Naive thymus-derived CD4-positive, alpha-beta T cell (primary cell): ENCODE measurements at places on chromosomes 3 and 15.

DNA sequence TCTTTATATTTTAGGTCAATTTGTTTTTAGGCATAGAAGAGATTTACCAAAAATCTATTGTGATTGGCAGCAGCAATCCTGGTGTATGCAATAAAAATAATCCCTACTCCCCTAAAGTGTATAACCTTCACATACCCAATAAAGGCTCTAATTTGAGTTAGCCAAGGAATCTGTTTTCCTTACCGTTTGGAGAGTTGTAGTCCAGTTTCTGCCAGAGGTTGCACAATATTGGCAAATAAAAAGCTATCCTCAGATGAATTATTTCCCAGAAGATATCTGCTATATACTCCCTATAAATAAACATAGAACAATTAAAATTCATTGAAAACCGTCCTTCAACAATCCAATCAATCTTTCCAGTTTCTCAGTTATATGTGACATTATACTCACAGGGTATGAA lies 31.1 kb downstream of the ACKR4 start:
- DNase-seq = no peak

DNA sequence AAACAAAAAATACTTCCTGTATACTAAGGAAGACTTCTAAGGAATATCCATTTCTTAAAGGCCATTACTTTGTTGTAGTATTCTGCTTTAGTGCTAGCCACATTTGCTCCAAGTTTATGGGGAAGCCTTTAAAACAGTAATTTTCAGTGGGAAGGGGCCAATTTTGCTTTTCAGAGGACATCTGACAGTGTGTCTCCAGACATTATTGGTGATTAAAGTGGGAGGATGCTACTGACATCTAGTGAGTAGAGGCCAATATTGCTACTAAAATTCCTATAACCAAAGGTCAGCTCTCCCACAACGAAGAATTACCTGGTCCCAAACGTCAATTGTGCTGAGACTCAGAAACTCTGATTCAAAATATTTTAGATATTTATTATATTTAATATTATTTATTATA lies 24.8 kb downstream of the SLC28A2 start:
- DNase-seq = peak; percentile 12

DNA sequence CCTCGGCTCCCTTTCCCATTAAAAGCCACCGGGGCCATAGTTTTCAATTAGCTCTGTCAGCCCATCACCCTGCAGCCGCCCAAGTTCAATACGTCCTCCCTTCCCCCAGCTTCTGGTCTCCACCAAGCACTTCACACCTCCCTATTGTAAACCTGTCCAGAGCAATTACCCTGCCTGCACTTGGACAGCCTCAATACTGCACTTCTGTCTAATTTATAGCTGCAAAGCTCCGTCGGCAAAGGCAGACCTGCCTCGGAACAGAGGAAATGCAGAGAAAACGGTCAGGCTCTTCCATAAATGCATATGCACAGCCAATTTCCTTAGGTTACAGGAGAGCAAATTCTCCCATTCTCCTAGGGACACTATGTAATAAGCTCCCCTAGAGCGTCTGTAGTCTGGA lies 21.9 kb downstream of the LRIG1 start:
- no peak for DNase-seq

- DNase-seq = no peak
Measured at GRCh38 chr3:88137836-88138235, 11.9 kb upstream of the C3orf38 start.

DNA sequence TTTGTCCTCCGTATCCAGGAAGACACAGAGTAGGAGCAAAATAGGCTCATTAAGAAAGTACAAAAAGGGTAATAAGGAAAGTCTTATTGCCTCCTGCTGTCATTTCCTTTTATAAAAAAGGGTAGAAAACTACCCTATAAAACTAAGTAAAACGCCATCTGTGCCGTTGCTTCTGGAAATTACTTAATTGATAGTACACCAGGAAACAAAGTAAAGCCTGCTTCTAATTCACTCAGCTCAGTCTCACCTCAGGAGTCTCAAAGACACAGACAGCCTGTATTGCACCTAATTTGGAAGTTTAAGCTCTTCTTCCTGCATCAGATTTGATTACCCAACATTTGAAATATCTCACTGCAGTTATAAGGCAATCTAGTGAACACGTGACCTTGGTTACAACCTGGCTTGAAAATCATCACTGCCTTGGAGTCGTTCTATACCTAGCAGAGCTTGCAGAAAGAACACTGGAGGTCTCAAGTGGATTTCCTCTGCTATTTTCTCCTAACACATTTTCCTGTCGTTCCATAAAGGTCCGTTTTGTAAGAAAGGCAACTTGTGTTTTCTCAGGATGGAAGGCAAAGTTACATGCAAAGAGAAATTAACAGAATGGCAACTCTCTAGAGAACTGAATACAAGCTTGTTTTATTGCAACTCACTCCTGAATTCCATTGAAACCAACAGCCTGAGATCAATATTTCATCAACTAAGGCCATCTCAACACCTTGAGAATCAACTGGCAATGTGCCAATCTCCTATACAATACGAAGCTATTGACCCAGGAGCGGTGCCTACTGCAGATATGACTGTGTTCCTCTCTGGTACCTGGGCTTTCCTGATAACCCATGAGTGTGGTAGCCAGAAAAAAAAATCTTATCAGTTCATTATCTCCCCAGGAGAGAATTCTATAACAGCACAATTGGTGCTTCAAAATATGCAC lies 203.3 kb upstream of the LMCD1 start:
- DNase-seq = no peak

DNA sequence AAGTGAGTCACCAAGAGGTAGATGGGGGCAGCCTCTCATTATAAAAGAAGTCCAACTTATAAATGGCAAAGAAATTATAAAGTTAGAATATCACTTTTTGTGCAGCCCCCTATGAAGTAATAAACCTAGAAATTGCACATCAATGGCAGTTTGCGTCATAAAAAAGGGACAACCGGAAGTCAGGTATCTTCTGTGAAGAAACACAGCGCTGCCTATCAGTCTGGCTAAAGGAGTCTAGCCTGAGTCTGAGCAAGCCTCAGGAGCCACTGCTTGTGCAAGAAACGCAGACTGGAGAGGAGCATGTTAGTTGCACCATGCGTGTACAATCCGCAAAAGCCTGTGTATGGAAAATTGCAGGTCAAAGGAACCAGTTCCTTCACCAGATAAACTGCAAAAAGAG lies 178.4 kb downstream of the ARRDC4 start:
- no peak for DNase-seq

- DNase-seq = no peak
Measured at GRCh38 chr3:18474202-18474601, 49.1 kb upstream of the SATB1 start.

DNA sequence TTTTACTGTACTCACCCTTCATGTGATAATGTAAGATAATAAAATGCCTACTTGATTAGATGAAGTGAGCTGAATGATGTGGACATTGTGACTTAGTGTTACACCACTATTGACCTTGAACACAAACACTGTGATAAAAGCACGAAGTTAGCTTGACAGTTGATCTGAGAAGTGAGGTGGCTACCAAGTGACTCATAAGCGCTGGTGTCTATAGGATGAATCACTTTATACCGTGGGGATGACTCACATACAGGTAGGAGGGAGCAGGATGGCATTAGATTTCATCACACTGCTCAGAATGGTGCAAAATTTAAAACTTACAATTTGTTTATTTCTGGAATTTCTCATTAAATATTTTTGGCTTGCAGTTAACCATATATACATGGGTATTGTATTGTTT lies 174.7 kb upstream of the CNTN3 start:
- DNase-seq = no peak

DNA sequence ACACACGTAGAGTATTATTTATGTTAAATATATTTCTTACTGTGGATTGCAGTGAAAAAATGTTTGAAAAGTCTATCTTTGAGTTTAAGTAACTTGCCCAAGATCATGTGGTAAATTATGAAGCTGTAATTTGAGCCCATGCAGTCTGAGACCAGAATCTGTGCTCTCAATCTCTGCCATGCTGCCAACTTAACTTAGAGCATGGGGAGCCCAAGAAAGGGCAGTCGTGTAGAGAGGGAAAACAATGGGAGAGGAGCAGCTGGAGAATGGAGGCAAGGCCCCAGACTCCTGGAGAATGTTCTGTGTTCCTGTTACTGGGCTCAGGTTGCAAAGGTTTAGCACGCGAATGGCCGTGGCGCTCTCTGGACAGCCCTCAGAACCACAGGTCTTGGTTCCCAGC lies 311.6 kb upstream of the RASGRP1 start:
- DNase-seq = no peak

DNA sequence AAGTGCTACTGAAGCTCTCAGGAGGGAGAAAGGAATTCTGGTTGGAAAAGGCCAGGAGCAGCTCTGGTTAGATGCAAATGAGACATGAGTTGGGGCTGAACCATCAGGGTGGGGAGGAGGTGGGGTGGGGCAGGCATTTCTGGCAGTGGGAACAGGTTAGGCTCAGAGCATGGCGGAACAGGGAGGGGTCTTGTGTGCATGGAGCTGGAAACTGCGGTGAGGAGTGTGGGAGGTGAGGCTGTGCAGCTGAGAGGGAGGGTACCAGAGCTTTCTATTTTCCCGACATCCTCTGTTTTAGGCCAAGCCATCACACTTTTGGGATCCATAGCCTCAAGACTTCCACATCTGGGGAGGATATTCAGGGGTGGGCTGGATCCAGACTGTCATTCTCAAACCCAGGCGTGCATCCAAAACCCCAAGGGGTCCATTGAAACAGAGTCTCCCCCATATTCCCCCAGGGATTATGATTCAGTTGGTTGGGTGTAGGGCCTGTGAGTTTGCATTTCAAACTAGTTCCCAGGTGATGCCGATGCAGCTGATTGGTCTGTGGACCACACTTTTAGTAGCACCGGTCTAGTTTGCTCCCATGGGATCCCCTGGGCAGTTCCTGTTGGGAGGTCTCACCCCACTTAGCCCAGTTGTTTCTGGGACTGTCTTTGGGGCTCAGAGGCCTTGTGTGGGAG lies 100.9 kb upstream of the TLE3 start:
- no peak for DNase-seq

DNA sequence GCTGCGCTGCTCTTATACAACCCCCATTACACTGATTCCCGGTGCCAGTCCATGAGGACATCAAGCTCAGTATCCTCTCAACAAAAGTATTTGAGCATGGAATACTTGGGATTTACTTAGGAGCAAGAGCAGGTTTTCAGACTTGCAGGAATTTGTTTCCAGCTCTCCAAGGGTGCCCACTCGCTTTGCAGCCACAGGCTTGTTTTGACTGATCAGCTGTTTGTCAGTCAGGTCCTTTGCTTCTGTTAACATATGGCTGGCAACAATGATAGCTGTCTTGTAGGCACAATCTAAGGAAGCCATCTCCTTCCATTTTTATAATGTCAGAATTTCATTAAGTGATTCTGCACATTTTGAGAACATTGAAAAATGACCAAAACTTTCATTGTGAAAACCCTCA lies 38.2 kb upstream of the MCF2L2 start:
- no peak for DNase-seq

- no peak for DNase-seq
Measured at GRCh38 chr3:160106905-160107861, 118.0 kb upstream of the C3orf80 start.

- no peak for DNase-seq
Measured at GRCh38 chr3:194638991-194639605, 5.9 kb upstream of the TMEM44 start.

DNA sequence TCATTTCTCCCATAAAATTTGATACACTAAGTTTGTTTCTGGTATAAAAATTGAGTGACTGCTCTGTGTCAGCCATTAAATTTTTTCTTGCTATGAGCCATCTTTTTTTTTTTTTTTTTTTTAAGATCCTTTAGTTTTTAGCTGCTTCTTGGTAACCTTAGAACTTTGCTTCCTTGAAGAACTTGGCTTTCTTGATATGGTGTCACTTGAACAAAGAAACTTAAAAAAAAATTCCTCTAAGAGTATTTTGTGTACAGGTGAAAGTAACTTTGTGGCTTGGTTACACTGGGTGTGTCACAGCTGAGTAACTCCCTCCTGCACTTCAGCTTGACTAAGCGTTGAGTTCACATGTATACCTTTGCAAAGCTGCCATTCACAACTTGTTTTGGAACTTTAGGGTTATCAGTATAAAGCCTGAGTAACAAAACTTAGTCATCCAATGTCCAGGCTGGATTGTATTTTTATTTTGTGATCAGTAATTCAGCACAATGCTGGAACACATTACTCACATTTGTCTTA lies 6.5 kb downstream of the CHD2 start:
- peak; percentile 45 for DNase-seq

GRCh38 chr15:45657764-45658545 lies 23.1 kb downstream of the SQOR start:
- DNase-seq = no peak

- no peak for DNase-seq
Measured at GRCh38 chr15:70947351-70948335, 55.0 kb downstream of the LRRC49 start.

DNA sequence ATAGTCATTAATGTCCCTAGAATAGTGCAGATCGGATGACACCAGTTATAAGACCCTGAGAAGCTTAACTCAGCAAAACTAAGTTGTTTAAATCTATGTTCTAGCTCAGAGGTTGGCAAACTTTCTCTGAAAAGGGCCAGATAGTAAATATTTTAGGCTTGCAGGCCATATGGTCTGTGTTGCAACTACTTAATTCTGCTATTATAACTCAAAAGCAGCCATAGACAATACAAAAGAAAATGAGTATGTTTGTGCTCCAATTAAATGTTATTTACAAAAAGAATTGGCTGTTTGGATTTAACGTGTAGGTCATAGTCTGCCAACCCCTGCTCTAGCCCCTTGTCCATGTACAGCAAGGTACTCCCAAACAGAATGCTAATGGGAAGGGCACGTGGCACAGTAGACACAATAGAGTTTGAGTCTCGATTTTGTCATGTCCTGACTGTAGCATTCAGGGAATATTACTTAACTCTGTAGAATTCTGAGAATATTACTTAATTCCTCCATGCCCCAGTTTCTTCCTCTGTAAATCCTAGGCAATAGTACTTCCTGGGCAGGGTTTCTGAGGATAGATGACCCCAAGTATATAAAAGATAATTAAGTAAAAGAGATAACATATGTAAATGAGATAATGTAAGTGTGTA lies 70.5 kb upstream of the ATP2C1 start:
- DNase-seq = no peak

GRCh38 chr3:38224357-38224756 lies 41.3 kb upstream of the SLC22A13 start:
- DNase-seq = no peak

GRCh38 chr3:150299201-150299600 lies 108.9 kb upstream of the TSC22D2 start:
- no peak for DNase-seq

GRCh38 chr3:115784739-115785536 lies 161.6 kb downstream of the GAP43 start:
- no peak for DNase-seq

GRCh38 chr3:25594007-25594502 lies 70.7 kb downstream of the TOP2B start:
- DNase-seq = peak; percentile 25

- DNase-seq = no peak
Measured at GRCh38 chr15:63913786-63914315, 80.1 kb upstream of the HERC1 start.

DNA sequence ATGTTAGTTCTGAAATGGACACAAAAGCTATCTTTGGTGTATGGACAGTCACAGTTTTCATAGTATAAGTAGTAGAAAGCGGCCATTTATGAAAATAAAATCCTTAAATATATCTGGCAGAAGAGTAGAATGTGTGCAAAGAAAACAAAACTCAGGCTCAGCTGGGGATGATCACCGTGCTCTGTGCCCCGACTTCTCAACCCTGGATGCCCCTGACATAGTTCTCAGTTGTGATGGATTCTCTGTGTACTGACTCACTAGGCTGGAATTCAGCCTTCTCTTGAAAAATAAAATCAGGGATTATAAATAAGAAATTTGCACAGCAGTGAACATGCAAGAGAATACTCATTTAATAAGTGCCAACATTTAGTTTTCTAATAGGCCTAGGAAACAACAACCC lies 925.1 kb upstream of the NR2F2 start:
- no peak for DNase-seq

- no peak for DNase-seq
Measured at GRCh38 chr3:170109579-170110293, 71.8 kb downstream of the PHC3 start.
